ENCODE measurements at places on chromosomes 2 and 18.

GRCh38 chr2:98013407-98014042, 17.8 kb upstream of the TMEM131 start:
- DNase-seq: no peak

DNA sequence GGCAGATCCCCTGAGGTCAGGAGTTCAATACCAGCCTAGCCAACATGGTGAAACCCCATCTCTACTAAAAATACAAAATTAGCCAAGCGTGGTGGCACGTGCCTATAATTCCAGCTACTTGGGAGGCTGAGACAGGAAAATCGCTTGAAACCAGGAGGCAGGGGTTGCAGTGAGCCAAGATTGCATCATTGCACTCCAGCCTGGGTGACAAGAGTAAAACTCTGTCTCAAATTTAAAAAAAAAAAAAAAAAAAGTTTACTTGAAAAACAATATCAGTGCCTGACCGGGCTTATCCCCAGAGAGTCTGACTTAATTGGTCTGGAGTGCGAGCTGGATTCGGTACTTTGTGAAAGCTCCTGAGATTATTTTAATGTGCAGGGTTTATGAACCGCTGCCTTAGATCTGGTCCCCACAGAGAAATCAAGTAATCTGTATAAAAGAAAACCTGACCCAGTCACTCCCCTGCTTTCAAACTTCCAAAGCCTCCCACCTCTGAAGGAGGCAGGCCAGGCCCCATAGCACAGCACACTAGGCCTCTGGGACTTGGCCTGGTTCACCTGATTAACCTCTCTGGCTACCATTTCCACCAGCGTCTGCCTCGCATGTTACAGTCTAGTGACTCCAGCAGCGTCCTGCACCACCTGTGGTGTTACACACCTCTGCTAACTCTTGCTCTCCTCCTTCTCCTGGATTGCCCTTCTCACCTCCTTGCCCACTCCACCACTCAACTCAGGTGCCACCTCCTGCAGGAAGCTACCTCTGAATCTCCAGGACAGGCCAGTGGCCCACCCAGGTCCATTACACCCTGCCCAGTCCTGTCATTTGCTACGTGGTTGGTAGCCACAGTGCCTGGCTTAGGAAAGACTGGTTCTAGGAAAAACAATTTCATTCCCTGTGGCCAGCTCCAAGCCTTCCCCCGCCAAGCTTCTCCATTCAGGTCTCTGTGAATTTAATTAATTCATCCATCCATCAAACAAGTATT, 114.3 kb upstream of the PPP1CB start:
- no peak for DNase-seq

DNA sequence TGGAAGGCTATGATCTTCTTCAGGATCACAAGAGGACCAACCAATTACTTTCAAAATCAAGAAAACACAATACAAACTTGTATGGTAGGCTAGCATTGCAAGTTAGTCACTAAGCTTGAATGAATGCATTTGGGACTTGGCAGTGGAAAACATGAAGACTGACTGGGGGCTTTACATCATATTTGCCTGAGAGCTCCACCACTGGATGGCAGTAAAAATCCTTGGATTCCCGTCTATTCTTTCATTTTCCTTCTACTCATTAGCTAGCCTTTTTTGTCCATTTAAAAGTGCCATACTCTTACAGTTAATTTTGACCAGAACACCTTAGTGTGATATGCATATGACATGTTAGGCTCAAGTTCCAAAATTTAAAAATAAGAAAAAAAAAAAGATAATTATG, 63.5 kb upstream of the RASGRP3 start:
- DNase-seq: no peak

- DNase-seq: no peak
Measured at GRCh38 chr2:239719791-239720360, 305.3 kb downstream of the NDUFA10 start.

- DNase-seq: no peak
Measured at GRCh38 chr2:233080836-233081229, 20.7 kb downstream of the INPP5D start.

DNA sequence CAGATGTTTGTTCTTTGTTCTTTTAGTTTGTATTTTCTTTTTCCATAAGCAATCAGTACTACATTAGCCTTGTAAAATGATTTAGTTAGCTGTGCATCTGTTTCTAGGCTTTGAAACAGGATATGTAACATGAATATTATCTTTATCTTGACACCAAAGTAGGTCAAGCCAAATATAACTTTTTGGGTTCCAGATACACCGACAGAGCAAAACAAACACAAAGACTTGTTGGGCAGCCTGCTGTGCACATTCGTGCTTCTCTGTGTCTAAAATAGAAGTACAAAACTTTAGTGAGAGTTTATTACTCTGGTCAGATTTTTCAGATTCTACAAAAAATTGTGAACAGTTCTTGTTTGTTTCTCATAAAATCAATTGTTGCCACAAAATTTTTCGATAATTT, 1059.3 kb upstream of the GYPC start:
- no peak for DNase-seq

DNA sequence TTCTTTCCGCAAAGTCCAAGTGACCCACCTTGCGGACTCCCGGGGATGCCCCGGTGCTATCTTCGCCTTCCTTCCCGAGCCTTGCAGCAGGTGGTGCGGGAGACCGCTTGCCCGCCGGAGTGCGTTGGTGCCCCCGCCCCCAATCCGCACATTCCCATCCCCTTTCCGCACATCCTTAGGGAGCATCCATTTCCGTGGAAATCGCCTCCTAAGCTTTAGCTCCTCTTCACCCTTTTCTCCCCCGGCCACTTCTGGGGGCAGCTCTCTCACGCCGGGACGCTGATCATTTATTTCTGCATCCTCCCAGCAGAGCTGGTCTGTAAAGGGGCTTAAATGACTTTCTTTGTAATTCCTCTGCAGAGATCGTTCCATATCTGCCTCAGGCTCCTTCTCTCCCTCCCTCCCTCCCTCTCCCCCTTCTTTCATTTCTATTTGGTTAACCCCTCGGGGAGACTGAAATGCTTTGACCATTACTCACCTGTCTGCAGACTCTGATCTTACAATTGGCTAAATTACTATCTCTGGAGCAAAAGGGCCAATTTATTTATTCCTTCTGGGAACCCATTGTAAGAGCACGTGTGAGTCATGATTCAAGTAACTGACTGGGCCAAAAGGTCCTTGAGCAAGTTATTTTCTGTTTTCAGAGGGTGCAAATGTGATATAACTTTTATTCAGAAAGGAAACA, 1.3 kb upstream of the LYPD1 start:
- no peak for DNase-seq

DNA sequence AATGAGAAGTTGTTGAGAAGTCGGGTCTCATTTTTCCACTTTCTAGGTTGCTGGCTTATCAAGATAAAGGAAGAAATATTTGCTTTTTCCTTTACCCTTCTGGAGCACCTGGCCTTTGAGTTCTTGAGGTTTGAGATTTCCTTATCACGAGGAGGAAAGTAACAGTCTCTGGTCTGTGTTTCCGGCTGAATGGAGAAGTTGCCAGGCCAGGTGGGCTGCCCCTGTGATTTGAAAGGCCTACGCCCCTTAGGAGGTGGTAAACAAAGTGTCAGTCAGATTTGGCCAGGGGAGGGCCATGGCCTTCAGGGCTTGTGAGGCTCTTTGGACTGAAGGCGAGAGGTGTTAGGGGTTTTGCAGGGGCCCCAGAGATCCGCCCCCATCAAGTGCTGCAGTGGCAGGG, 156.7 kb upstream of the HAAO start:
- no peak for DNase-seq

GRCh38 chr2:30235008-30235655, 3.8 kb downstream of the LBH start:
- no peak for DNase-seq

DNA sequence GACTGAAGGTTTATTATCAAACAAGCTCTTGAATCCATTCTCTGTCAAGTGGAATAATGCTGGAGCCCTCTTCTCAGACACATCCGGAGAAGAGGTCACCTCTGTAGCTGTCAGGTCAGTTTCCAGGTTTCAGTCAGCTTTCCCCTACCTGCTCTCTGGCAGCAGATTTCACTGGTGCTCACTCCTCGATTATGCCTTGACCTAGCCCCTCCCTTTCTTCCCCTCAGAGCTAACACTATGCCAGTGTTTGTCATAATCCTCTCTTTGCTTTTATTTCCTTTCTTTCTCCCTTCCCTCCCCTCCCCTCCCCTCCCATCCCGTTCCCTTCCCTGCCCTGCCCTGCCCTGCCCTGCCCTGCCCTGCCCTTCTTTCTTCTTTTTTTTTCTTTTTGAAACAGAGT, 22.5 kb upstream of the PLEKHM3 start:
- DNase-seq: no peak

DNA sequence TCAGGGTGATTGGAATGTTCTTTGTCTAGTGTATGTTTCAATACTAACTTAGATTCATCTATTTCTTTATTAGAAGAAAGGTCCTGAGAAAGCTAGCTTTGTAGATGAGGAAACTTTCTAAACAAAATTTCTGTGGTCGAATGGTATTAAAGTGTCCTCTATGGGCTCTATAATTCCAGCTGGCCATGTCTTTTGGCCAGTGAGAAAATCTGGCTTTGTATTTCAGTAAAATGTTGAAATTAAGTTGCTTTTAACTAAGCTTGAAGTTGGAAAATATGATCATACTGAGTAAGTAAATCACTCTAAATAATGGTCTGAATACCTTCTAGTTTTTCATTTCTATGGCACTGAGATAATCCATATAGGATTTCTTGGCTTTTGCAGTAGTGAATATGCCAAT, 148.8 kb downstream of the RDH14 start:
- no peak for DNase-seq

DNA sequence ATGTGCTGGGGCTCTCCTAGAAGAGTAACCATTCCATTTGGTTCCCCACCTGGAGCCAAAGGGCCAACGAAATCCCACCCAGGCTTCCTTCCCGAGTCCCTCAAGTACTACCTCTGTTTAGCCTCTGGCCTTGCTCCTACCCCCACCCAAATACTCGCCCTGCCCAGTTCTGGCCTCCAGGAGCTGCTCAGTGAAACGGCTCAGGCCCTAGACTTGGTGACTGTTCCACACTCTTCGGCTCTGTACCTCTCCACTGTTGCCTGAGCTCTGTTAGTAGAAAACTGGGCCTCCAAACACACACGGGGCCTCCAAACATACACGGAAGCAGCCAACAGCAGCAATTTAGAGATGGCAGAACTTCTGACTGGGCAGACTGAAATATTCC, 4.2 kb downstream of the OTX1 start:
- no peak for DNase-seq

DNA sequence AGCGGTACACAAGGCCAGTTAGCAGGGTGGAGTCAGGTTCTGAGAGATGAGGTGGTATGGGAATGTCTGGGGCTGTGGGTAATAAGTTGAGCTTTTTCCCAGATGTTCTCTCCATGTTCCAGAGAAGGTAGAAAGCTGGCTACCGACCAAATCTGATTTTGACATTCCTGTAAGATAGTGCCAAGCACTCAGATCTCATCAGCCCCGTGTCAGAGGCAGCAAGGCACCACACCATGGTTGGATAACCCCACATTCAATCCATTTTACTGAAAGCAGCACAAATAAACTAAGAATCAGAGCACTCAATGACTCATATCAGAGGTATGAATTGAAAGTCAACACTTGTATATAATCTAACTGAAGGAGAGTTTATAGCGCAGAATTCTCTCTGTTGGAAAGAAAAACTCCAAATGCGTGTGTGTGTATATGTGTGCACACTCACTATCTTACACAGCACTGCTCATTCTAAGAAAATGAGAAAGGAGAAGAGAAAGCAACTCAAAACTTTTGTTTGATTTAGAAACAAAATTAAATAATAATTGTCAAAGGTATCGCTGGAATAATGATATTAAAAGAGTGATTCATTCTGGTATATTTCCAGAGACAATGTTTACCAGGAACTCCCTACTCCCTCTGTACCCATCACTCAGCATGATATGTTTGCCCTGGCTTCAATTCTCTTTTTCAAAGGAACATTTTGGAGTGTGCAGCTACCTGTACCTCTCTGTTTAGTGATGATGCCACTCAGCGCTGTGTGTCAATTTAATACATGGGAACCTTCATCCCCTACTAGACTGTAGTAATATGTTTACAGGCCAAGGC, 375.1 kb upstream of the ID2 start:
- DNase-seq: no peak

- no peak for DNase-seq
Measured at GRCh38 chr2:121099329-121100290, 185.4 kb downstream of the TFCP2L1 start.

DNA sequence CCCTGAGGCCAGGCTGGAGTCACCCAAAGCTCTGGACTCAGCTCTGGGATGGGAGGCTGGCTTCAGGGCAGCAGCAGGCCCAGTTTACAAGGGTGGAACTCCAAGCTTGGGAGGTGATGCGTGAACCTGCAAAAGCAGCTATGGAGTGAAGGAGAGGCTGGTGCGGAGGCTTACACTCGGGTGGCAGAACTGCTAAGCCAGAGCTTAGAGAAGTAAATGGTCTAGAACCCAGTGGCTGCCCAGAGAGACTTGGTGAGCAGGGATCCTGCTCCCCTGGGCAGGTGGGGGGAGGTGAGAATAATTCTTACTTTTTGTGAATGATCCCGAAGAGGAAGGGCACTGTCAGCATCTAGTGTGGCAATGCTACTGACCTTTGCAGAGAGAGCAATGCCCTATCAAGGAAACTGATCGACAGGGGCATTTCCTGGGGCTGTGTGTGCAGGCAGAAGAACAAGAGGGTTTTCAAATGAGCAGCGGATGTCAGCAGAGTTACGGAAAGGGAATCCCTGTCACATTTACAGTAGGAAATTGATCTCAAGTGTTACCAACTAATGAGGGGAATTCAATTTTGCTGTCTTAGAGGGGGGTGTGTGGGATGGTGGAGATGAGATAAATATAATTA, 80.4 kb downstream of the TGFA start:
- no peak for DNase-seq

GRCh38 chr18:79458131-79458838, 62.6 kb downstream of the NFATC1 start:
- DNase-seq: no peak

GRCh38 chr18:49976795-49977560, 163.6 kb upstream of the ACAA2 start:
- no peak for DNase-seq

- no peak for DNase-seq
Measured at GRCh38 chr2:160486341-160486740, 7.3 kb downstream of the RBMS1 start.

DNA sequence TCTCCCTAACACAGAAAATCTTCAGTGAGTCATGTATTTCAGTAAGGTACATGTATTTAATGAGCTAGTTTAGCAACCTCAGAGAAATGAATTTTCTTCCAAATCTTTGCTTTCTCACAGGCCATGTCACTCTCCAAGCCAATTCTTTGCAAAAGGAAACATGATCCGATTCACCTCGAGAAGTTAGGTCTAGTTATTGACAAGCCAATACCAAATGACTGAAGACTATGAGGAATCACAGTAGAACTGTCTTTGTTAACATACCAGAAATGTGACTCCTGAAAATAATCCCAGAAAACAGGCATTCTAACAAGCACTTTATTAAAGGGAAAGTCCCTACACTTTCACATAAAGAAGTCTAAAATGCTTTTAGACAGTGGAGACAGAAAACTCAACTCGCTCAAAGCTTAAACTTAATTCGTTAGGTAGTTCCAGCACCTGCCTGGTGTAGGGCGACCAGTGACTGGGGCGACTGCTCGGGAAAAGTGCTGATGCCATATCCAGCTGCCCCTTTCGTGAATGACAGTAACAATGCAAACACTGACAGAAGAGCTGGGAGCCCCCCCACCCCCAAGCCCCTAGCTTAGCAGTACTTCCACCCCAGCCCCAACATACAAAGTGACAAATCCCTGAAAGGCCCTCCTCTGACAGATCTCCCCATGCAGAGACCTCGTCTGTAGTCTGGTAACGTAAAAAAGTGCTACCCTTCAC, 1.8 kb downstream of the MEMO1 start:
- no peak for DNase-seq

All from NCI-H2107 (cell line).